ENCODE measurements at places on chromosomes 5 and 9.

GRCh38 chr5:128284236-128284635 lies 200.7 kb downstream of the SLC12A2 start:
- peak overlapping the region; percentile 82 for H3K27ac ChIP-seq
- no peak overlapping the region for H3K4me3 ChIP-seq
- H3K4me1 ChIP-seq, result no peaks in the 10 kb centered on the region
- H3K27me3 ChIP-seq, result no peaks in the 10 kb centered on the region
- H3K36me3 ChIP-seq, result peaks cover 77% of the 10 kb centered on the region
- no peak for DNase-seq

DNA sequence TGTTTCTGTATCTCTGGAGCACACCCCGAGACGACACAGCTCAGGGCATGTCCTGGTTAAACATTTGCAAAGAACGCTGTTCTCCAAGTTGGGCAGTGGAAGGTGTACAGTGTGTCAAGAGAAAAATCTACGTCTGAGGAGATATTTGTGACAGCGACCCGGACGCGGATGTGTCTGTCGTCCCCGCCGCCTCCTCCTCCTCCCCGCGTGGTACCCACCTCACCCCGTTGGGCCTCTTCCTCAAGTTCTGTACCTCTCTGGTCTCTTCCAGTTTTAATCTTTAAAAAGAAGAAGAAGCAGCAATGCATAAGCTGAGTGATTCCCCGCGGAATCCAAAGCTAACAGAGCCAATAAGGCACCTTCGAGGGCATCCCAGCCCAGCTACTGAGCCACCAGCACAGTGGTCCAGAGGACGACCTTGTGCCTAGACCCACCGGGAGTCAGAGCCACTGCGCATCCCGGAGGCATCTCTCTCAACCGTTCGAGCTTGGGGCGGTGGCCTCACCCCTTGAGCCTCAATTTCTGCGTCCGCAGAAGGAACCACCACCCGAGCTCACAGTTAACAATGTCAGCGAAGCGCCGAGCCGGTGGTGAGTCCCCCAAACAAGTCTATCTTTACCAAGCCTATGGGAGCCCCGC lies 467 bp downstream of the C9orf78 start:
- no peaks in the 10 kb centered on the region for H3K27me3 ChIP-seq
- H3K27ac ChIP-seq, result peak overlapping the region; percentile 93
- peaks cover 23% of the 10 kb centered on the region for H3K36me3 ChIP-seq
- peak overlapping the region; percentile 97 for H3K4me3 ChIP-seq
- DNase-seq, result peak; percentile 10
- peaks cover 53% of the 10 kb centered on the region for H3K4me1 ChIP-seq

- H3K27ac ChIP-seq, result peak overlapping the region; percentile 78
- DNase-seq, result no peak
- H3K27me3 ChIP-seq, result peaks cover 6% of the 10 kb centered on the region
Observed at GRCh38 chr5:1817261-1818043, 16.2 kb downstream of the NDUFS6 start.

DNA sequence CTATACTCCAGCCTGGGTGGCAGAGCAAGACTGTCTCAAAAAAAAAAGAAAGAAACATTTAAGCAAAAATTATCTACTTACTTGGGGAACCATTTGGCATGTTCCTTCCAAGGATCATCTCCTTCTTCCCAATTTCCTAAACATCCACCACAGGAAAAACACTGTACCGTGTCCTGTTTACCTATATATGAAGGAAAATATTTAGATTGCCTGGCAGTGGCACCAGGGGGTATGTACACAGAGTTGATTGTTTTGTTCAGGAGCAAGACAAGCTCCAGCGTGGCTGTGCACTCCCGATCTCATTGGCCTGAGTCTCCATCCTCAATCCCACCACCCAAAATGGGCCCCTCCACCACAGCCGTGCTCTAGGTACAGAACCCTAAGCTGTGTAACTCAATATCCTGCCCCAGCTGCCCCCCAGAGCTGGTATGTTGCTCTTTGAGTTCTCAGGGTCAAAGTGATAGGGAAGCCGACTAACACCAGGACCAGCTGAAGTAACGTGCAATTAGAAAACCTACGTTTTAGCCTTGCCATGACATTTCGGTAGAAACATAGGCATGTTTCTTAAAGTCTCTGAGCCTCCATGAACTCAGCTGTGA lies 13.8 kb downstream of the NAIP start:
- peaks cover 2% of the 10 kb centered on the region for H3K27me3 ChIP-seq
- DNase-seq, result no peak

GRCh38 chr5:54514841-54515432 lies 2.6 kb upstream of the SNX18 start:
- peaks cover 39% of the 10 kb centered on the region for H3K4me1 ChIP-seq
- peak overlapping the region; percentile 79 for H3K27ac ChIP-seq
- no peak overlapping the region for H3K4me3 ChIP-seq
- DNase-seq, result no peak

GRCh38 chr5:176185133-176185733 lies 53.0 kb upstream of the SIMC1 start:
- DNase-seq, result no peak
- H3K27me3 ChIP-seq, result peaks cover 4% of the 10 kb centered on the region
- H3K36me3 ChIP-seq, result no peaks in the 10 kb centered on the region
- H3K4me3 ChIP-seq, result no peak overlapping the region

GRCh38 chr5:9233712-9234111 lies 312.2 kb downstream of the SEMA5A start:
- H3K36me3 ChIP-seq, result peaks cover 25% of the 10 kb centered on the region
- DNase-seq, result no peak
- peaks cover 7% of the 10 kb centered on the region for H3K4me1 ChIP-seq
- H3K27ac ChIP-seq, result no peak overlapping the region
- no peak overlapping the region for H3K4me3 ChIP-seq
- H3K27me3 ChIP-seq, result no peaks in the 10 kb centered on the region

DNA sequence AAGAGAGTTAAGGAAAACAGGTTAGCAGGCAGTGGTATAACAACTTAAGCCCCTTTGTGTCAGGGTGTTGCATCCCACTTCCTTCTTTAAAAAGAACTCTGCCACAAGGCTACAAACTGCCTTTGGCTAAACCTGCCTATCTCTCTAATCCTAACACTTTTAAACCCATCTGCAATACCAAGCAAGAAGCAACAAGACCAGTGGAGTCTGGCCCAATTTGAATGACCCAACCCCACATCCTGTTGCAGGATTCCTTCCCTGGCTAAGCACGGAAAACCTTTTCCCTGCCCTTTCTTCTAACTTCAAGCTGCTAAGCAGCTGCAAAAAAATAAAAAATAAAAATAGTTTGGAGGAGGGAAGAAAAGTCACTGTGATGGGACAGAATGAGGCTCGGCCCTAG lies 27.1 kb downstream of the ABCA1 start:
- H3K27me3 ChIP-seq, result peaks cover 5% of the 10 kb centered on the region
- no peak overlapping the region for H3K4me3 ChIP-seq
- H3K36me3 ChIP-seq, result peaks cover 9% of the 10 kb centered on the region
- no peak for DNase-seq
- H3K4me1 ChIP-seq, result peaks cover 29% of the 10 kb centered on the region

DNA sequence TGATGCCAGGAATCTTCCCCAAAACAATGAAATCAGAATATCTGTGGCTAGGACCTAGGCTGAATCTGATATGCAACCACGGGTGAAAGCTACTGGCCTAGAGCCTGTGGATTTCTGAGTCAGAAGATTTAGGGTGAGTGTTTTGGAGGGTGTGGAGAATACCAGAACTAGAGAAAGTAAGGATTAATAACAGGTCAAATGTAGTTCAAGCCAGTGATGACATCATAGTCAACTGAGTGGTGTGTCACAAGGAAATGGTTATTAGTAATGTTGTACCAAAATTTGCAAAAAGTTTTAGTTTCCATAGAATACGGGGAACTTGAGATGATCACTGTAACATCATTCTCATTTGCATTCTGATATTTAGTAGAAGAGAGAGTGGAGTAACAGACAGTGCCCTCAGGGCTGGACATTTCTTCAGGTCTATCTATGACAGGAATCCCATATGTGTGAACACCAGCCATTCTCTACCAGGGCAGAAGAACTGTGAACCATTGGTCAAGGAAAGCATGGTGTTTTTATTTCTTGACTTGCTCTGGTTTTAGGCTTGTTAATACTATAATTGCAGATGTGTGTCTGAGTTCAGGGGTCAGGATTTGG lies 3.7 kb downstream of the GALNT12 start:
- H3K36me3 ChIP-seq, result no peaks in the 10 kb centered on the region
- H3K27me3 ChIP-seq, result peaks cover 41% of the 10 kb centered on the region
- no peak overlapping the region for H3K4me3 ChIP-seq
- no peak overlapping the region for H3K27ac ChIP-seq

DNA sequence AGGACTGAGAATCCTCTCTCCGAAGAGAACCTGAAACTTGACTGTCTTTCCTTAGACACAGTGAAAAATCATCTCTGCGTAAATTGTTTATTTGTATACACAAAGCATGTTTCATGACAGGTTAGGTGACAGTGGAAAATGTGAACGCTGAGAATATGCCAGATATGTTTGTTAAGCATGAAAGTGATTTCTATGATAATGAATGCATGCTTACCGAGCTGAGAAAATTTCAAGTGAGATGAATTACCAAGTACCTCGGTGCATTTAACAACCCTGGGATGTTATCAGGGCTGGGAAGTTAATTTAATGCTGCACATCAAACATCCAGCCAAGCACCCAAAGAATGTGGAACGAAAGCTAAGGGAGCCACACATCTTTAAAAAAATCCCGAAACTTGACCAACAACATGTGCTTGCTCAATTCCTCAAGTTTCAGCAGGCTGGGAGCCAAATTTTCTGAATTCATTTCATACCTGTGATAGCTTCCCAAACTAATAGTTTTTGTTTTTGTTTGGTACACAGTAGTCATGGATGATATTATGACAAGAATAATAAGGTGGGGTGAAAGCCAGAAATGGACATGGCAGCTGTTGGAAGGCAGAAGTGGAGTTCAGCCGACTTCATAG lies 336.9 kb downstream of the ARHGEF28 start:
- peaks cover 21% of the 10 kb centered on the region for H3K4me1 ChIP-seq
- no peak for DNase-seq
- H3K36me3 ChIP-seq, result no peaks in the 10 kb centered on the region
- H3K27ac ChIP-seq, result no peak overlapping the region
- H3K27me3 ChIP-seq, result no peaks in the 10 kb centered on the region

- H3K4me3 ChIP-seq, result no peak overlapping the region
- H3K4me1 ChIP-seq, result no peaks in the 10 kb centered on the region
- peaks cover 11% of the 10 kb centered on the region for H3K27me3 ChIP-seq
- H3K27ac ChIP-seq, result no peak overlapping the region
- DNase-seq, result no peak
- H3K36me3 ChIP-seq, result peaks cover 4% of the 10 kb centered on the region
Observed at GRCh38 chr5:42767491-42768105, 11.0 kb downstream of the CCDC152 start.

DNA sequence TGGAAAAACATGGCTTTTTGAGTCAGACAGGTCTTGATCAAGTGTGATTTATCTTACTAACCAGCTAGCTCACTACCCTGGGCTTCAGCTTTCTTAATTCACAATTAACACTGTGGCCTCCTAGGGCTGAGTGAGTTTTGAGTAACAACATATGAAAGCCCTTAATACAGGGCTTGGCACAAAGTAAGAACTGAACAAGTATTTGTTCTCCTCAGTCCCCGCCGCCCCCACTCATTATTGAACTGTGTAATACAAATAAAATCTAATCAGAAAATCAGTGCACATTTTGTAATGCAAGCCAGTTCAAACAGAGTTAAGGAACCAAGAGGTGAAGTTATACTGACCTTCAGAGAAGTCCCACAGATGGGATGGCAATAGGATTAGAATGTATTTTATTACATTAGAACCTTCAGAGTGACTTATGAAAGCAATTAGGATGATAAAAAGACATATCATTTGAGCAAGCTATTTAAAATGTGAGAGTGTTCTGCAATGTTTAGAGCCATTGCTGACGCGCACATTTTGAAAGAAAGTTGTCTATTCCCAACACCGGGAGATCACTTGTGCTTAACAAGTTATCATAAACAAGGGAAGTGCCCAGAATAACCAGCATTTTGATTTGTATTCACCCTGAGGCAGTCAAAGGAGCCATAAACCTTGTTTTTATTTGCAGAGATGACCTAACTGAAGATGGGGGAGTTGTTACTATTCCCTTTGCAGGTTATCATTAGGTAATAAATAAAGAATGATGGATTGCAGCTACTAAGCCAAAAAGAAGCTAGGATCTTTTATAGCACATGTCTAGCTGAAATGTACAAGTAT lies 19.4 kb downstream of the ADAMTS16 start:
- no peak overlapping the region for H3K4me3 ChIP-seq
- no peaks in the 10 kb centered on the region for H3K36me3 ChIP-seq
- no peak overlapping the region for H3K27ac ChIP-seq

GRCh38 chr9:14565352-14566016 lies 127.7 kb downstream of the ZDHHC21 start:
- peaks cover 4% of the 10 kb centered on the region for H3K27me3 ChIP-seq
- no peak for DNase-seq
- H3K4me1 ChIP-seq, result peaks cover 77% of the 10 kb centered on the region
- H3K4me3 ChIP-seq, result no peak overlapping the region
- no peak overlapping the region for H3K27ac ChIP-seq

DNA sequence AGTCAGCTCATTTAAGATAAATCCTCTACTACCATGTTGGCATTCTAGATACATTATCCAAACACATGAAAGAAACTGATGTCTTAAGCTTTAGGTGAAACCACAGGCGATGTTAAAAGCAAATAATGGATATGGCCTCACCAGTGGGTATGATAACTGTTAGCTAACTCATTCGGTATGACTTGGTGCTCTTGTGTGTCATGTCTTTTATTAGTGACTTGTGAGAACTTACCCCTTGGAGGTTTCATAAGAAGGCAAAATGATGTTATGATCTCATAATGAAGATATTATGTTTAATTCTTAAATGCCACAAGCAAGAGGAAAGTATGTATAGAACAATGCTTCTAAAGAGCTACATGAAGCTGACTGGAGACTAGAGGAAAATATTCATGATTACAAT lies 1227.0 kb downstream of the EFNA5 start:
- H3K27me3 ChIP-seq, result no peaks in the 10 kb centered on the region
- H3K4me3 ChIP-seq, result no peak overlapping the region
- H3K36me3 ChIP-seq, result no peaks in the 10 kb centered on the region
- DNase-seq, result no peak
- H3K4me1 ChIP-seq, result no peaks in the 10 kb centered on the region
